GM23248 (cell line): ENCODE measurements at places on chromosomes 2 and 18.

DNA sequence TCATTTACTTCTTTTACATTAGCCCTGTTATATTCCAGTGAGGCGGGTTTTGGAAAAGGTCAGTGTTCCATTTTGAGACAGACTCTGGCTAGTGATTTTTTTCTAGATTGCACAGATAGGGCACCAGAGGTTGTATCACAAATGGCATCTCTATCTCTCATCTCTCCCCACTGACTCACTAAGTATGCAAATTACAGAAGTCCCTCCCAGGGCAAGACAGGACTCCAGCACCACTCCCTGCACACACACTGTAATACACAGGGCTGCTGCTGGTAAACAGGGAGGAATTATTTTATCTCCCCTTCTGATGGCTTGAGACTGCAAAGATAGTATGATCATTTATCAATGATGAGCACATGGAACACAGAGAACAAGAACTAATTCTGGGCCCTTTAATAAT, 46.2 kb downstream of the AKAIN1 start:
- no peak for DNase-seq

DNA sequence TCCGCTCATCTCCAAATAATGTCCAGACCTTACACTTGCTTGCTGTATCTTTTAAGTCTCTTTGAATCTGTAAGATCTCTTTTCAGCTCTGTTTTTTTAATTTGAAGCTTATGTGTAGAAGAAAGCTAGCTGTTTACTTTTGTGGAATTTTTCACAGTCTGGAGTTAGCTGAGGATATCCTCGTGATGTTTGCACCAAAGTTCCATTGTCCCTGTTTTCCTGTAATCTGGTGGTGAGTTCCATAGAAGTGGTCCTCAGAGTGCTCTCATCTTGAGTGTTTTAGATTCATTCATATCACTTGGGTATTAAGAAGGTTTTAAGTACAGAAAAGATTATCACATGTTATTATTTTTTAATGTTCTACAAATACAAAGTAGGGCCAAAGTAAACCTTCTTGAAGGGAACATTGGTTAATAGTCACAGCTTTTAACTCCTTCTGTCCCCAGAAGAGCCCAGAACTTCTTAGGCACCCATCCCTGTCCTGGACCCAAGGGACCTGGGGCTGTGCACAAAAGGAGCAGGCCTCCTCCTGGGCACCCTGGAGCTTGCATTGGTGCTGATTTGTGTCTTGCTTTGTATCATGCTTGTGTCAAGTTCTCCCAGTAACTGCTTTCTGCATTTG, 15.0 kb downstream of the MLPH start:
- DNase-seq: peak; percentile 39

DNA sequence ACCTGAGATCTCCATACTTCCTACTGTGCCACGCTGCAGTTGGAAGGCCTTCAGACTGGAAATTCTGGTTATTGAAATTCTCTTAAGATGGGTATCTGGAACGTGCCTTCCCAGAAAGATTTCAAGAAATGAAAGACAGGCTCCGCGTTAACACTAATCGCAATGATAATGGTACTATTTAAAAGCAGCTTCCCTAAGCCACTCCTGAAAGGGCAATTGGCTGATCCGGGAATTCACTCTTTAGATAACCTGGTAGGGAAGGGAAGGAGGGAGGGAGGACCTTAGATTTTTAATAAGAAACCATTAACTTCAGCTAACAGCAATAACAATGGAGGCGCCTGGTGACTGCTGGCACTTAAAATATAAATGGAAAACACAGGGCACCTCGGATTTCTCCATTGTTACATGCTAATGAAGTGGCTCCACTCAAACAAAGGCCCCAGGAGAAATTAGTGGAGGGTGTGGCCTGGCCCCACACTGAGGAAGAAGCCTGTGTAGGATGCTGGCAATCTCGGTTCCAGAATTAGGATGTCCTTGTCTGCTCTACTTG, 22.5 kb upstream of the MTA3 start:
- DNase-seq: no peak

- no peak for DNase-seq
These were observed 1300.0 kb upstream of the FAM98A start for GRCh38 chr2:34899079-34899478.

GRCh38 chr2:176075481-176075880, 8.3 kb downstream of the EVX2 start:
- DNase-seq: no peak

DNA sequence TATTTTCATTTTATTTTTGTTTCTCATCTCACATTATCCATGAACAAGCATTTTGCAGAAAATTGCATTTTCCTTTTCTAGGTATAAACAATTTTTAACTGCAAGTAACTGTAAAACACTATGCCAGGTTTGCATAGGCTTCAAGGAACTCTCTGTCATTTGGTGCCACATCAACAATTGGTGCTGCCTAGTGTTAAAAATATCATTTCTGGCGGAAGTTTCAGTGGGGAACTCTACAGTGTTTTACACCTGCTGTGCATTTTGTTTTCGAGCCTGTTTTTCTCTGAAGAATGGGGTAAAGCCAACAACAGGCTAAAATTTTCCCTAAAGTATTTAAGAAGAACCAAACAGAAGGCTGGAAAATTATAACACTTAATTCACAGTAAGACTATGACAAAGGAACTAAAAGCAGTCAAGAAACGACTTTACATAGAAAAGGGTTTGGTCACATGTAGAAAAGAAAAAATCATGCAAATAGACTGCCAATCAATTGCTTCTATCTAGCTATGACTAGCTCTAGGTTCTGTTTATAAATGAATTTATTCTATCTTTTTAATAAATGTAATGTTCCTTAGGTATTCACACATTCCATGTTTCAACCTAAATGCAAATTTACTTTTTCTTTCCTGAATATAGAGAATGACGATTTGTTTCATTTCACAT, 21.4 kb upstream of the FRZB start:
- no peak for DNase-seq

- no peak for DNase-seq
These were observed 72.4 kb downstream of the ODC1 start for GRCh38 chr2:10375570-10376281.

- DNase-seq: peak; percentile 51
These were observed 123.1 kb downstream of the PRPF40A start for GRCh38 chr2:152594022-152594766.

DNA sequence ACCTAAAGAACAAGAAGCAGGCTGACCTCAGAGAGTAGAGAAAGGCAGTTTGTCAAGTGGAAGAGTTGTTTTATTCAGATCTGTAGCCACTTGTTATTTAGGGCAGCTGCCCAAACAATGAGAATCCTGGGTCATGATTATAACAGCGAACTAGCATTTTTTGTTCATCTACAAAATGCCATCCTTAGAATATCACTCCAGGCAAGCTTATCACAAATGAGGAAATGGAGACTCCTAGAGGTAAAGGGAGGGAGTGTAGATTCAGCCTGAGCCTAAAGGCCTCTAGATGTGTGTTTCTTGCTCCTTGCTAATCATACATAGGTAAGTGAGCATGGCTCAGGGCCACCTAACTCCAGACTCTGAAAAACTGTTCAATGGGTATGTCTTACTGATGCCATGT, 126.1 kb downstream of the HNMT start:
- DNase-seq: peak; percentile 68

DNA sequence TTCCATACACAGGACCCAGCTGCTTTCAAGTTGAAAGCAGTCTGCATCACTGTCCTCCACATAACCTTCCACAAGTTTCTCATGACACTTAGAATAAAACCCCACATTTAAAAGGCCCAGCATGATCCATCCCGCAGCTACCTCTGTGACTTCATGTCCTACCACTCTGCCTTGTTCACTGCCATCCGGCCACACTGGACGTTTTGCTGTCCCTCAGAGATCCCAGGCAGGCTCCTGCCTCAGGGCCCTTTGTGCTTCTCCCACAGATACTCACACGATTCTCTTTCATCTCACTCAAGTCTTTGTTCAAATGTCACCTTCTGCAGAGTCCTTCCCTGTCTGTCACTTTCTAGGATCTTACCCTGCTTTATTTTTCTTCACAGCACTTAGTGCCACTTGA, 232.9 kb upstream of the BOD1L2 start:
- DNase-seq: no peak
